ENCODE measurements at places on chromosomes 4 and X.

GRCh38 chrX:139360356-139360755, 170.2 kb upstream of the F9 start:
- no peak for DNase-seq

GRCh38 chr4:174483792-174484191, 38.5 kb downstream of the HPGD start:
- DNase-seq = no peak

GRCh38 chrX:46333550-46333949, 211.7 kb downstream of the ZNF674 start:
- DNase-seq = no peak

- DNase-seq = no peak
Measured at GRCh38 chr4:184348311-184349233, 125.8 kb downstream of the IRF2 start.

GRCh38 chr4:134624365-134624764, 422.8 kb upstream of the PABPC4L start:
- no peak for DNase-seq

DNA sequence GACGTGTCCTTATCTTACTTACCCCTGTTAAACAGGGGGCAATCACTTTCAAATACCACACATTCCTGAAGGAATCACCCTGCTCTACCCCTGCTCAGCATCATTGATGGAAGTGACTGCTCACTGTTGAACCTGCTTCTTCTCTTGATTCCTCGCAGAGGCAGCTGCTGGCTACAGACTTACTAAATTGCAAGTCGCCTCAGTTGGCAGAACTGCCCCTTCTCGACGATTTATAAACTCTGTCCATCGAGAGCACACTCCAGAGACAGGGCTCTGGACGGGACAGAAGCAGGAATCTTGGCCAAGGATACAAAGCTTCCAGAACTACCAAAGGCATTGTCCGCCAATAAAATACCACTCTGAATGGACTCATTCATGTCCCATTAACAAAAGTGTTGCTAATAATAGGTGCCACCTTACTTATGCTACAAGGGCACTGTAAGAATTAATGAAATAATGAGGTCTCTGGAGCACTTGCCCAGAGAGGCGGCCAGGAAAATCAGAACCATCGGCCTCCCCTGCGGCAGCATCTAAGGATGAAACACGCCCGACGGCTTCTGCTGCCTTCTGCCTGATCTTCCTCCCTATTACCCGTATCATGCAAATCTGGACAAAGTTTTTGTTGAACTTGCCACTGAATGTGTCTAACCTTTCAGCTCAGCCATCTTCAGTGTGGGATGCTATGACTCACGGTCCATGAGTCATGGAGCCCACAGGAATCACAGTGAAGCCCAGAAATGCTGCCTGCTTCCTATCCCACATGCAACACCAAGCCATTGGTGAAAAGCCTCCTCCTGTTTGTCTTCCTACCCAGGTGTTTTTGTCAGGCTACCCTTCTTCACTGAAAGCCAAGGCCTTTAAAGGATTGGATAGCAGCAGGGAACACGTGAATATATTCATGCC, 164.9 kb downstream of the MAML3 start:
- no peak for DNase-seq

GRCh38 chr4:143363332-143363731, 26.7 kb downstream of the GAB1 start:
- DNase-seq = no peak

- DNase-seq = no peak
Measured at GRCh38 chr4:53697016-53697685, 105.9 kb upstream of the LNX1 start.

- no peak for DNase-seq
Measured at GRCh38 chrX:82534086-82534597, 973.9 kb upstream of the POU3F4 start.

GRCh38 chr4:48340276-48340964, 909 bp upstream of the SLAIN2 start:
- DNase-seq = no peak

DNA sequence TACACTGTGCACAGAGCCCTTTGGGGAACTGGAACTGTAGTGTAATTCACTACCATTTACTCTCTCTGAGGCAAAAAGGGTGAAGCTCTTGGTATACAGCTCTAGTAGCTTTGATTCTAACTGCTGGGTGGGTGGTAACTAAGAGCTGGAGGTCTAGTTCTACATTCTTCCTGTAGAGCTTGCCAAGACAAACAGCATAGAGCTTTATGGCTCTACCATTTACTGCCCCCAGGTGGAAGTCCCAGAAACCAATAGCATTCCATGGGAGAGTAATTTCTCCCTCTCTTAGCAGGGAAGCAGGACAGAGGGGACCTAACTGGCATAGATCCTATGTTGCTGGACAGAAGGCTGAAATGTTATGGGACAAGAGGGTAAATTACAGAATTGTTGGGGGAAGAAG, 26.7 kb downstream of the HDAC8 start:
- DNase-seq = no peak

DNA sequence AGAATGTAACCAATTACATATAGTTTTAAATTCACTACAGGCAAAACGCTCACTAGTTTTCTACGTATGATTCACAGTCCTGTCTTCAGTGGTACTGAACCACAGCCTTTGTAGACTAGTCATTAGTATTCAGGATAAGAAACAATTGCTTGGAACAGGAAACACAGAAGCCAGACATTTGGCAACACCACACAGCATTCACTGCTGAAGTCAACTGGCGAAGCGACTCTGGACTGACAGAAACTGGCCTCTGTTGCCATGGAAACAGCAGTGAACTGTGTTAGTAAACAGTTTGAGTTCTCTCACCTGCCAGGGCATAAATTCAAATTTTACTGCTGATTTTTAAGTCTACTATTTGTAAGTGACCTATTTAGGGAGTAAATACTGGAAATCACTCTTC, 57.6 kb downstream of the MAPK10 start:
- DNase-seq = no peak

DNA sequence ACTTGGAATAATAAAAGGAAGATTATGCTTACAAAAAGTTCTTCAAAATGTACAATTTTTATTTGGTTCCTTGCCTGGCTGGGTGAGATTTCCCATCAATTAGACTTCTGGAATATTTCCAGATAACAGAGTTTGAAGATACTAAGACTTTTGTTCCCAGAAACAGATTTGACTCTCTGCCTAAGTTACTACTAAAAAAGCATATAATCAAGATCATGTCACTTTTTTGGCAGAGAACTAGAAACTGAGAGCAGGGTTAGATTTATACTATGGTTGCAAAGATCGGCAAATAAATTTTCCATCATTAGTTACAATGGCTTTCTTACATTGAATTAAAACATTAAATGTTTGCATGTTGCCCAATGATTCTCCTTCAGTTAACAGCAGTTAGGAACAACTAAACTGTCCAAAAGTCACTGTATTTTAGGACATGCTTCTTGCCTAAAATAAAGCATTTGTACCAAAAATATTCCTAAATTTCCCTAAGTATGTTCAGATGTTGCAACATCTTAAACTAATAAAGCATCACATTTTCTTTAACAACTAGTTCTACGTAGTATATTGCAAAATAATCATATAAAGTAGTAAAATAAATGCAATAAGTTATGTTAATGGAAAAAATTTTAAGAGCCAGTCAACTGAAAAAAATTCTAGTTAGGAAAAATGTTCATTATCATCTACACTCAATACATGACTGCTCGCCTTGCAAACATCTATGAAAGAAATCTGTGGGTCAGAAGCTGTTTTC, 73.0 kb downstream of the SEC24D start:
- DNase-seq = no peak

DNA sequence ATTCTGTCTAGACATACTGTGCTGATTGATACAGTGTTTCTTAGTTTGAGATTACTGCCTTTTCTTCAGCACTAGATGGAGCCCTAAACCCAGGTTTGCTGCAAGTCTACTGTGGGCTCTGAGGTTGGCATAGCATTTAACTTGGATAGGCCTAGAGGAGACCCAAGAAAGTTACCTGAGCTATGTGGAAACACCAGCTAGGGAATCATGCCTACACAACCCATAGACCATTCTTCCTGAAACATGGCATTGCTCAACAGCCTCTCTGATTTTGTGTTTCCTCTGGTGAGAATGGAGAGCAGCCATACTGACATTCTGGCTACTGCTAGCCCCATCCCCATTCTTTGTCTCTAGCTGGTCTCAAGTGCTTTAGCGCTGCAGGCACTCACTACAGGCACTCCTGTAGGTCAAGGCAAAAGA, 287.7 kb upstream of the PCDH18 start:
- no peak for DNase-seq

GRCh38 chr4:188370777-188371176, 231.5 kb downstream of the TRIML1 start:
- DNase-seq = no peak

- DNase-seq = no peak
Measured at GRCh38 chr4:187849556-187850225, 145.9 kb upstream of the ZFP42 start.

GRCh38 chr4:112616984-112617383, 19.7 kb downstream of the ZGRF1 start:
- no peak for DNase-seq

GRCh38 chr4:110055158-110055768, 142.6 kb downstream of the EGF start:
- DNase-seq = no peak

DNA sequence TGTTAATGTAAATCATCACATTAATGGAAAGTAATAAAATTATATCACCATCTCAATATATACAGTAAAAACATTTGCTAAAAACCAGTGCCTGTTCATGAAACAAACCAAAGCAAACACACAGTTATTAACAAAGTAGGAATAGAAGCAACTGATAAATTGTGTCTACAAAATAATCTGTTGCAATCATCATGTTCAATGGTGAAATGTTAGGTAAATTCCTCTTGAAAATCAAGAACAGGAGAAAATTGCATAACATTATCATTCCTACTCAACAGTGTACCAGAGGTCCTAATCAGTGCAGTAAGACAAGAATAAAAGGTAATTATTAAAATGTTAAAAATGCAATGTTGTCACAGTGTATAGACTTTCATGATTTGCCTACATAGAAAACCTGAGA, 252.3 kb downstream of the TEX13A start:
- DNase-seq = no peak

- DNase-seq = no peak
Measured at GRCh38 chr4:114036426-114036825, 57.0 kb upstream of the ARSJ start.

GRCh38 chrX:44975666-44976263, 102.8 kb downstream of the KDM6A start:
- DNase-seq = no peak

GRCh38 chr4:113397114-113397701, 347.8 kb downstream of the ANK2 start:
- DNase-seq = no peak

DNA sequence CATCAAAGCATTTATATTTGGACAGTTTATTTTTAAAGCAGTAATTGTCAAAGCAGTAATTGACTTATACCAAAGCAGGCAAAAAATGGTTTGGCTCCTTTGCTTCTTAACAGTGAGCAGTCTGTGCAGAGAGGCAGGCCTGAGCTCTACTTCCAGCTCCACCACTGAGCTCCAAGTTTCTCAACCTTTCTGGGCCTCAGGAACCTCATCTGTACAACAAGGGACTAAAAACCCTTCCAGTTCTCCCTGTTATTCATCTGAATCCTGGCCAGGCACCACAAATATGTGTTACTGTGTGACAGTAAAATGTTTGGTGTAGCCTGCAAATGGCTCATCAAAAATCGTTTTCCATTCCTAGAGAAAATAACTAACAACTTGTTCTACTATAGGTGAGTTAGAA, 88.7 kb upstream of the TTC29 start:
- DNase-seq = no peak

DNA sequence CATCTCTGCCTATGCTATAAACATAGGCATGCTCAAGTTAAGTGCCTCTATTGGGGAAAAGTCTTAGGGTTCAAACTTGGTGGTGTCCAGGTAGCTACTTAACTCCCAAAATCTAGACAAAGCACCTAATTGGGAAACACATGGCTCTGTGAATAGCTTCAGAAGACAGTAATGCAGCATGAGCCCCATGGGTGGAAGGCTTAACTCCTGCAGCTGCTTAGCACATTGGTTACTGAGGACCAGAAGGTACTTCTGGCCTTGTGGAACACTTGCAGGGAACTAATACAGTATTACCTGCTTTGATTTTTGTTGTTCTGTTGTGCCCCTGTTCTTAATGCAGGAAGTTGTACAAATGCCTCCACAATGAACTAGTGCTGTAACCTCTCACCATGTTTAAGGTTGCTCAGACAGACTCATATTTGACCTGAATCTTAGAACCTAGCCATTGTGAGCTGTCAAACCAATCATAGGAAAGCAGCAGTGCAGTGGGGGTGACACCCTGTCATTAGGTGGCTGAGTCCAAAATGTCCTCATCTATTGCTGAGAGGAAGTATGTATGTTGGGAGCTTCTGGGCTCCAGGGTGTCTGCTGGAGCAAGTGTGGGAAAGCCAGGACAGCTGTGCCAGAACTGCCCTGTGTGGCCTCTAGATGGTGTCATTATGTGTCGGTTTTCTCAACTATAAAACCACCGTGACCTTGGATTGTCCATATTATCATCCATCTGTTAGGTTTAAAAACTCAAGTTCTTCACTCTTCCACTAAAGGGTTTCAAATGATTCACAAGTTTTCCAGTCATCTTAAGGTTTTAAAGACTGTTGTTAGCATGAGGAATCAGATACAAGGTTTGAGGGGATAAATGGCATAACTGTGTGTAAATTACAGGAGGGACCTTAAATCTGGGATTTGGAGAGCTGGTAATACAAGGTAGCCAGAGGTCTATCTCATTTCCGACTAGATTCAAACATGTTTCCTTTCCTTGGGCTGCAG, 69.9 kb upstream of the WDR1 start:
- no peak for DNase-seq

DNA sequence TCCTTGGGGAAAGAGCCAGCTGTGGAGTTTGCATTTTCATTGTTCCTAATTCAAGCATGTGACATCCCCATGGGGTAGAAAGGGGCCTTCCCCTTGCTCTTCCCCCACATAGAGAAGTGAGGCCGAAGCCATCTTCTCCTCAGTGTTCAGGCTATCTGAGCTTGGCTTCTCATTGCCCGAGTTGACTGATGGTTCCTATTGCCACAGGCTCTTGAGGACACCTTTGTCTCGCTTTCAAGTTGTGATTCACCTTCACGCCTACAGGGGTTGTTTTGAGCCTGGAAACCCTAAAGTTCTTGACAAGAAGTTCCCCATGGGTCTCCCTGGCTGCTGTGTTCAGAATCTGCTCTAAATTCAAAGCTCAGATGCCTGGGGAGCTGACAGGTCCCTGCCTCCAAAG, 25.0 kb downstream of the CCNQ start:
- no peak for DNase-seq

DNA sequence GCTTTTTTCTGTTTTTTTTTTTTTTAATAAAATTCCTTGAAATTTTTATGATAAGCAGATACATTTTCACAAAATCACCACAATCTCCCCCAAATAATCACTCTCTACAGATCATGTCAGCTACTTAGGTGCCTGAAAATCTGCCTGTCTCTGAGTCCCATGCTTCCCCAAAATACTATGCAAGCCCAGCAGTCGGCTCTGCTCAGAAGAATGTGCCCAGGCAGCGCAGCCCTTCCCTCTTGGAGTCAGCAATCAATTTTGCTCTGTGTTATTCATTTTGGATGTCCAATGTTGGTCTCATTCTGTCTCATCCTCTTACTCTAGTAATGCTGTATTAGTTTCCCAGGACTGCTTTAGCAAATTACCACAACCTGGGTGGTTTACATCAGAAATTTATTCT, 24.9 kb upstream of the C1QTNF7 start:
- no peak for DNase-seq

Data from activated effector memory CD4-positive, alpha-beta T cell treated with Interleukin-2 at 50 U/mL for 16 hours (primary cell).